ENCODE measurements at places on chromosomes 4 and X.

DNA sequence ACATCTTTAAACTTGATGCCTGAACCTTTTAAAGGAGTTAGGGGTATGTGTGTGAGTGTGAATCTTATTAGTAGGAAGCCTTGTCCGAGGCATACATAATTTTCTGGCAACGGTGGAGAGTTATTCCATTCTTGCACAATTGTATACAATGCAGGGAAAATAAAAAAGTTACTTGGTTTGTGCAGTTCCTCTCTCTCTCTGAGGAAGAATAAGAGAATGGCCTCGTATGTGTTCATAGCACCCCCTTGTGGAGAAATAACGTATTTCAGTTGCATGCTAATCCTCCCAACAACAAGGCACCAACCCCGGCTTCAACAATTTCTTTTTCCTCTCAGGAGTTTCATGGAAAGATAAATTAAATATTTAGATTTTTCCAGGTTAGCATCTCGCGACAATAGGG is 33.7 kb upstream of the FGF13 start:
- no peak for DNase-seq

DNA sequence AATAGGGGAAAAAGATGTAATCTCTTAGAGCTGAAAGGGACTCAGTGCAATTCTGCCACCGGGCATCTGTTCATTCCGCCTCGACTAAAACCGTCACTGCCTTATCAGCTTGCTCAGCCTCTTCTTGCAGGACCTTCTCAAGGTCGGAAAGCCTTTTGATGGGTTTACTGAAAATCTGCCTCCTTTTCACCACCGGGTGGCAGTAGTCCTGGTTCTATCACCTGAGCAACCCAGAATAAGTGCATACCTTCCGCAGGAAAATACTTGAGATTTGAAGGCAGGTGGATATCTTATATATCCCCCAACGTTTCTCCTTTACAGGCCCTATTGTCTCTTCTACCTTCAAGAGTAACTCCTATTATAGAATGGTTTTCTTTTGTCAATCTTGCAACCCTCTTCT is 103.4 kb upstream of the PAK3 start:
- DNase-seq: no peak

DNA sequence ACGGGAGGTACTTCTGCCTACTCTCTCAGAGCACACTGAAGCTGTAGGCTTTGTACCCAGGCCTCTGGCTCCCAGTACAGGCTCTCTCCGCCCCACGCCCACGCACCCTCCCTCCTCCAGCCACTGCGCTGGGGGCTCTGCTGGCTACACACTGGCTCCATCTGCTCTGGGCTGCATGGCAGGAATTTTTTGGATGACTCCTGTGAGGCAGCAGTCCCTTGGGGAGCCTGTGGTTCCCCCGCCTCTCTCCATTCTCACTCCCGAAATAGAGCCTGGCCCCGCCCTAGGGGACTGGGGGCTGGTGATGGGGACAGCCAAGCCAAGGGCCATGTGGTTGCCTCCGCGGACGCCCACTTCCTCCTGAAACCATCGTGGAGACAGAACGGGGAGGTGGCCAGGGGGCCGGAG is 58.1 kb upstream of the ADRA2C start:
- DNase-seq: no peak

DNA sequence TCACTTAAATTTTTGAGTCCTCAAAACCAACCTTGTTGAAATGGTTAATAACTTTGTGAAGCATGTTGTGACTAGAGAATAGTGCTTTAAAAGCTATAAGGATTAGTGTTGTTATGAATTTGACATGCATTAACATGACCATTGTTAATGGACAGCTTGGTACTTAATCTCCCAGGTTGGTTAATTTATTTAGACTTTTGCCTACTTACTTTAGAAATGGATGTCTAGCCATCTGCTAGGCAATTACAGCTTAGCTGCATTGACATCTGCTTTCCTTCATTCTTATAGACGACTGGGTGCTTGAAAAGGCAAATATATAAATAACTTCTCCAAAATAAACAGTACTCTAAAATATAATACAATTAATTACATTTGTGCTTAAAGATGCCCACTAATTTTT is 368.0 kb downstream of the CCSER1 start:
- no peak for DNase-seq

DNA sequence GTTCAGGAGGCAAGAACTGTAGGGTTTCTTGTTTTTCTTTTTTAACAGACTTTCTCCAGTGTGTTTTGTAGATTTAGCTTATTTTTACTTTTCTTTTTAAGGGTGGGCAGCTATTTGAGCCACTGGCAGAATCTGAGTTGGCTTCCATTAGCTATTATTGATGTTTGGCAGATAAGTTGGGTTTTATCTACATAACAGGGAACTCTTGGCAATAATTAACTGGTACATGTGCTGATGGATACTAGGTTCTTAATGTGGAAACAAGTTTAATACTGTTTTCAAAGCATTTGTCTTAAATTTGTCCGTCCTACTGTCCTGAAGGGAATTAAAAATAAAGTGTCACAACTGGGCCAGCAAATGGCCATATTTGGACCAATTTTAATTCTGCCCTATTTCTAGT is 80.5 kb downstream of the PHOX2B start:
- no peak for DNase-seq

GRCh38 chr4:140049024-140049848 is 104.7 kb downstream of the MAML3 start:
- DNase-seq: peak; percentile 3

DNA sequence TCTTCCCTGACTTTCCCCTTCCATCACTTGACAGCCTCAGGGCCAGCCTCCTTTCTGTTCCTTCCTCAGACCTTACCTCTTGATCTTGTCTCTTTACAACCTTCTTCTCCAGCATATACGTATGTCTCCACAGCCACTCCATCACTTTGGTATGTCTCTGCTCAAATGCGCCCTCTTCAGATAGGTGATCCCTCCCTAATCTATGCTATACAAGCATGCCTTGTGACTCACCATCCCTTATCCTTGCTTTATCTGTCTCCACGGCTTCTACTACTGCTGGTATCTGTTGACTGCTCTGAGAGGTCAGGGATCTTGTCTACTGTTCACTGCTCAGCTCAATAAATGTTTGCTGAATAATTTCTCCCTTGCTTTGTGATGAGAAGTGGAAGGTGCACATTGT is 9.0 kb downstream of the ARAP2 start:
- no peak for DNase-seq

DNA sequence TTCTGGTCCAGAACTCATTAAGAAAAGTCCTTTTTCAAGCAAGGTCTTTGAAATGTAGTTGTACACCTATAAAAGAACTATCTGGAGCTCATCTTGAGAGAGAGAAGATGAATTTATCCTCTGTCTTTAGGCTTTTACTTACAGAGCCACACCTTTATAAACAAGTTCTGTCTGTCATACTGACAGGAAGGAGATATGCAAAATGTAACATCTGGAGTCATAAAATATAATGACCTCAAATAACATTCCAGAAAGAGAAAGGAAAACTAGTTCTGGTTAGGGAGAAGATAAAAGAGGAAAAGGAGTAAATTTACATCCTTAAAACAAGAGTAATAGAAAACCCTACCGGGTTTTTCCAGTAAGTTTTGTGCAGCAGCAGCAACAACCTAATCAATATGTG is 1.3 kb downstream of the INPP4B start:
- DNase-seq: no peak

GRCh38 chrX:856566-857290 is 226.1 kb downstream of the SHOX start:
- DNase-seq: no peak

DNA sequence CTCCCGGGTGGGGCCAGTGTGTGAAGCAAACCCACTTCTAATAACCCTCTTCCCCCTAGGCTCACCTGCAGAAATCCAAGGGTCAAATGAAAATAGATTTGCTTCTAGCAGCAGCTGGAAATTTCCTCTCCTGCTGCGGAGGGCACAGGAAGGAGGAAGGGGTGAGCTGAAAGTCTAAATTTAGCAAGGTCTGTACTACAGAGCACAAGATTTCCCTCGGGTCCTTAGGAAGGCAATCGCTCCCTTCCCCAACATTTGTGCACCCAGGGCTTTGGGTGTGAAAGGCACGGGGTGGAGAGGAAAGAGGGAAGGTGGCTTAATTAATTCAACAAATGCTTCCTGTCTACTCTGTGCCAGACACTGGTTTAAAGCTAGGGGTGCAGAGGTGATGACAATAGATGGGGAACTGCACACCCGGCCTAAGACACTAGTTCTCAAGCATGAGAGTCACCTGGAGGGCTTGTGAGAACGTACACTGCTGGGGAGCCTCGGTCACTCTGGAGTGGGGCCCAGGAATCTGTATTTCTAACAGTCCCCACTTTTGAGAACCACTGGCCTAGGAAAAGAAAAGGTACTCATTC is 204.4 kb downstream of the NSUN7 start:
- no peak for DNase-seq

- DNase-seq: no peak
These were observed 54.0 kb downstream of the GC start for GRCh38 chr4:71729856-71730255.

- DNase-seq: no peak
These were observed 130.4 kb downstream of the BCOR start for GRCh38 chrX:39967348-39967747.

DNA sequence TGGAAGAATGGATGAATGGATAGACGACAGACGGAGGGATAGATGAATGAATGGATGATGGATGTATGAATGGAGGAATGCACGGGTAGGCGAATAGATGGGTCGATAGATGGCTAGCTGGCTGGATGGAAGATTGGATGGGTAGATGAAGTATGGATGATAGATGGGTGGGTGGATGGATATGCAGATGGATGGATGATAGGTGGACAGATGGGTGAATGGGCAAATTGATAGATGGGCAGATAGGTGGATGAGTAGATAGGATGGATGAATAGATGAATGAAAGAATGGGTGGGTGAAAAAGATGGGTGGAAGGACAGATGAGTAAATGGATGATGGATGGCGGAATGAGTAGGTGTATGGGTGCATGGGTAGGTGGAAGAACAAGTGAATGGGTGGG is 57.3 kb downstream of the EVC2 start:
- no peak for DNase-seq

DNA sequence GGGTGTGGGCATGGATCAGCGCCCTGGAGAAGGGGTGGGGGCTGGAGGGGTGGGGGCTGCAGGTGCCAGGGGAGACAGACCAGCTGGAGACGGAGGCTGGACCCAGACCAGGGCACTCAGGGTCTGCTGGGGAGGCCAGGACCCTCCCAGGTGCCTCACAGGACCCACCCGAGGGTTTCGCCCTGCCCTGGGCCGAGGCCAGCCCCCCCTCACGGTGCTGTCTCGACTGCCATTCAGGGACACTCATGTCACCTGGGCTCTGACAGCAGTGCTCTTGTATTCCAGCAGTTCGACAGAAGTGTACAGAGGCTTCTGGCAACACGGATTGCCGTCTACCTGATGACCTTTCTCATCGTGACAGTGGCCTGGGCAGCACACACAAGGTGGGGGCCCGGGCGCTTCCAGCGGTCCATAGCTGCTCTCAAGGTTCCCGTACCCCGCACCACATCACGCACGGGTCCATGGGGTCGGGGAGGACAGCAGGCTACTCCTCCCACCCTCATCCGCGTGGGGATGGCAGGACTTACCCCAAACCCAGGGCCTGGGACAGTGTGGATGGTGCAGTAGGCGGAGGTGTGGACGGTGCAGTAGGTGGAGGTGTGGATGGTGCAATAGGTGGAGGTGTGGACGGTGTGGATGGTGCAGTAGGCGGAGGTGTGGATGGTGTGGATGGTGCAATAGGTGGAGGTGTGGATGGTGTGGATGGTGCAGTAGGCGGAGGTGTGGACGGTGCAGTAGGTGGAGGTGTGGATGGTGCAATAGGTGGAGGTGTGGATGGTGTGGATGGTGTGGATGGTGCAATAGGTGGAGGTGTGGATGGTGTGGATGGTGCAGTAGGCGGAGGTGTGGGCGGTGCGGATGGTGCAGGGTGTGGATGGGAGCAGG is 18.1 kb downstream of the TMEM175 start:
- no peak for DNase-seq

DNA sequence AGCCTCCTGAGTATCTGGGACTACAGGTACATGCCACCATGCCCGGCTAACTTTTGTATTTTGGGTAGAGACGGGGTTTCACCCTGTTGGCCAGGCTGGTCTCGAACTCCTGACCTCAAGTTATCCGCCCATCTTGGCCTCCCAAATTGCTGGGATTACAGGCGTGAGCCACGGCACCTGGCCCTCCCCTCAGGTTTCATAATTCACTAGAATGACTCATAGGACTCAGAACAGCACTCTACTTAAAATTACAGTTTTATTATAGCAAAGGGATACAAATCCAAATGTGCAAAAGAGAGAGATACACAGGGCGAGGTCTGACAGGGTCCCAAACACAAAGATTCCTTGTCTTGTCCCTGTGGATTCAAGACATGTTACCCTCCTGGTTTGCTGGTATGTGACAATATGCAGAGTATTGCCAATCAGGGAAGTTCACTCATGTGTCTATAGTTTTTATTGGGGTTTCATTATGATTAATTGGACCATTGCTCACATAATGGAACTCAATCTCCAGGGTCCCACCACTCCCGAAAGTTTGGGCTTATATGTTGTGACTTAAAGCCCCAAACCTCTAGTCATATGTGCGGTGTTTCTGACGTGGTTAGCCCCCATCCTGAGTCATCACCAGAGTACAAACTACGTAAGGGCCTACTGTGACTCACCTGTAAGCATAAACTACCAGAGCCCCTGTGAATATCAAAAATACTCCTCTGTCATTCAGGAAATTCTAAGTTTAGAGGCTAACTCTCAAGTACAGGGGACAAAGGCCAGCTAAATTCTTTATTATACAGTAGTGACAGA is 5.2 kb downstream of the YIPF6 start:
- peak; percentile 30 for DNase-seq

DNA sequence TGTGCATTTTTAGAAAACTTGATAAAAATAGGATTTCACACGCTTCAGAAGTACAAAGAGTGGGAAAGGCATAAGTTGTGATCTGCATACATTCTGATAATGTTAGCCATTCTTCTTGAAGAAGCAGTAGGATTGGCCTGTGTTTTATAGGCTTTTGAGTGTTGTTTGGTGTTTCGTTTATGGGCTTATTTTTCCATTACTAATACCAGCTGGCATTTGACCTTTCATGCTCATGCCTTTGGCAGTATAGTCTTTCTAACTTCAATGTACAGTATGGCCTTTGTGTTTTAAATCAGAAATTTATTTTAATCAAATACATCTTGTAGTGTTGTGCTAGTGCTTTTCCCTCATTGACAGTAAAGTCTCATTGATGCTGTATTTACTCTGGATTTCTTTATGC is 51.5 kb upstream of the SLC4A4 start:
- no peak for DNase-seq

DNA sequence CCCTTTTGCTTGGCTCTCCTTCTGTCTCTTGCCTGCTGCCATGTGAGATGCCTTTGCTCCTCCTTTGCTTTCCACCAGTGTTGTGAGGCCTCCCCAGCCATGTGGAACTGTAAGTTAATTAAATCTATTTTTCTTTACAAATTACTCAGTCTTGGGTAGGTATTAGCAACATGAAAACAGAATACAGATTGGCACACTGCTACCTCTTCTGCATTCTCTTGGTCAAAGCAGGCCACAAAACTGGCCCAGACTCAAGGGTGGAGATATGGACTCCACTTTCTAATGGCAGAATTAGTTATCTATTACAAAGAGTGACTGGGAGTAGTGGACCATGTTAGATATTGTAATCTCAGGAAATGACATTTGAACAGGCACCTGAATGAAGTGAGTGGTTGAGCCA is 21.5 kb upstream of the CCDC149 start:
- DNase-seq: no peak

GRCh38 chr4:141501931-141502330 is 134.5 kb upstream of the IL15 start:
- DNase-seq: no peak

- no peak for DNase-seq
These were observed 343.1 kb upstream of the NOCT start for GRCh38 chr4:138672393-138672976.
